ENCODE measurements at places on chromosomes 1 and 21. TPM values are rescaled to one million over a fixed set of nuclear protein-coding genes. Genes with fewer than 3 reads are reported as not detected.

PKLR gene
- polyA plus RNA-seq: 55.6 TPM

CD58 gene
- polyA plus RNA-seq: 28.6 TPM

- no peak for DNase-seq
These were observed 143.2 kb upstream of the EDN2 start for GRCh38 chr1:41627491-41628280.

- no peak for DNase-seq
These were observed 18.9 kb upstream of the ZNF496 start for GRCh38 chr1:247350587-247350986.

DNA sequence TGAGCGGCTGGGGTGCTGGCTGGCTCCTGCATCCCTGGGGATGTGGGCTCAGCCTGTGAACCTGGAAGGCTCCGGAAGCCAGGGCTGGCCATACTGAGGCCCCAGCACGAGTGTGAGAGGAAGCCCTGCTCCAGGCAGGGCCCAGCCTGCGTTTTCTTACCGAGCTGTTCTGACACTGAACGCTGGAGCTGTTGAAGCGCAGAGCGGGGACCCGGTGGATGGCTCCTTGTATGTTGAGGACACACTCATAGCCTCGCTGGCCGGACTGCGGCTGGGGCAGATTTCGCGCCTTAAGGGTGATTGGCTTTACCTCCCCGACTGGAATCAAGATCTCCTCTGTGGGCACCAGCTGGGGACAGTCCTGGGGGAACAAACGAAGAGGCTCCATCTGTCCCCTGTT, 160.0 kb downstream of the PLXNA2 start:
- DNase-seq: no peak

Measured in large intestine (tissue), 12 donors.